Breast epithelium (tissue), 4 donors: ENCODE measurements at places on chromosomes 3 and 15. TPM values are rescaled to one million over a fixed set of nuclear protein-coding genes. Genes with fewer than 3 reads are reported as not detected.

GRCh38 chr3:131812433-131812832 is 222.4 kb downstream of the CPNE4 start:
- DNase-seq = no peak

The SIDT1 gene
- total RNA-seq = 52.8 TPM

DNA sequence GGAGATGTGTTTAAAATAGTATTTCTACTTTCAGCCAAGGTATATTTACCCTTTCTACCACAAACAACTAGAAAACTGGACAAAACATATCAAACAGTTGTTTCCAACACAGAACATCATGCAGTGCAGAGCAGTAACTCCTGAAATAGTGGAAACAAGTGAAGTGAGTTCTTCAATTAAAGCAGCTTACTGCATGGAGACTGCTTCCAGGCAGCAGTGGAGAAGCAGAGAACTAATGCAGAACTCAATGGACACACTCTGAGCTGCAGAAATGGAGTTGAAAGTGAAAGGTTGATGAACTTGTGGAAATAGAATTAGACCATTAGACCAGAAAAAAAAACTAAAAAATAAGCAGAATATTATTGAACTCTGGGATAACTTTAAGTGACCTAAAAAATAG is 478.9 kb downstream of the CNTN6 start:
- DNase-seq = no peak

GRCh38 chr3:157159037-157159761 is 748 bp downstream of the CCNL1 start:
- peak; percentile 75 for DNase-seq

- no peak for DNase-seq
Observed at GRCh38 chr3:59803268-59803667, 753.4 kb upstream of the CFAP20DC start.

The C3orf85 gene
- total RNA-seq = not detected

The MYO5C gene
- total RNA-seq = 51.5 TPM

GRCh38 chr15:73341886-73342600 is 26.7 kb downstream of the HCN4 start:
- peak; percentile 28 for DNase-seq

- DNase-seq = no peak
Observed at GRCh38 chr3:123961508-123961856, 453 bp upstream of the CCDC14 start.

DNA sequence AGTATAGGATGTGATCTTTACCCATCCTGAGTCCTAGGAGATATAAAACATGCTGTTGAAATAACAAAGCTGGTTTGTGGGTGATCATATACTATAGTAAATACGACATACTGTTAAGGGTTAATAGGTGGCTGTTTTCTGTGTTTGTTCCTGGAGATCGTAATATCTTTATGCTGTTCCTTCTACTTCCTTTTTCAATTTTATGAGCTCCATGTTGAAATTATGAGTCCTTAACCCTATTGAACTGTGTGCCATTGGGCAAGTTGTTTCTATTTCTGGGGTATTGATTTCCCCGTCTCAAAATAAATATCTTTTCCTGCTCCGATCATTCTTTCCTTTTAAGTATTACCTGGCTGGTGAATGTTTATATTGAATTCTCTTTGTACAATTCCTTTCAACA is 115.1 kb downstream of the LPP start:
- no peak for DNase-seq

- no peak for DNase-seq
Observed at GRCh38 chr3:195143221-195143620, 127.7 kb downstream of the XXYLT1 start.
